Effector memory CD4-positive, alpha-beta T cell (primary cell): ENCODE measurements at places on chromosomes 2 and 18.

GRCh38 chr2:52084759-52085158 lies 1052.8 kb upstream of the NRXN1 start:
- no peak for DNase-seq

DNA sequence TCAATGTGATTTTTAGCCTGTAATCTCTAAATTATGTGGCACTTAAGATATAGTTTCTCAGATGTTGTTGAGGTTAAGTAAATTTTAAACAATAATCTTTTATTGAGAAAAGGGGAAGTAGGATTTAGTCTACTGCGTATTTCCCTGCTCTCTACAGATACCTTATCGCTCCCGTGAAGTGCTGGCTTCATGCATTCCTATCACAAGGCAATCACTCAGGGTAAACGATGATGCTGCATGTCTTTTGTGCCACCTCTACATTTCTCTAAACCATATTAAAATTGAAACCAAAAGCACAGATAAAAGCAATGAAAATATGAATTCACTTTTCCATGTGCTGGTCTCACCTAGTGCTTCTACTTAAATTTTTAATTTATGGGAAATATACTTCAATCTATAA lies 14.4 kb upstream of the RPE start:
- no peak for DNase-seq

- no peak for DNase-seq
Measured at GRCh38 chr2:35978218-35978617, 377.4 kb upstream of the CRIM1 start.

DNA sequence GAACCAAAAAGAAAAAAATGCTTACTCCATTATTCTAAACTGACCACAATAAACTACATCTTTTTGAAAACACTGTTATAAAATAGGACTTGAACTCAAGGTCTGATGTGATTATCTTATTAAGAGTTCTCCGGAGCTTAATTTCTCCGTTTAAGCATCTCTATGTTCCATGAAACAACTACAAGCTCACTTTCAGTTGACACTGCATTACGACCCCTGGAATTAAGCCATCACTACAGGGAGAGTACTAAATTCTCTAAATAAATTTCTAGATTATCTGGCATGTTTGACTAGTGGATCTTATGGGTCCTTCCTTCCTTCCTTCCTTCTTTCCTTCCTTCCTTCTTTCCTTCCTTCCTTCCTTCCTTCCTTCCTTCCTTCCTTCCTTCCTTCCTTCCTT lies 249.0 kb downstream of the IKZF2 start:
- no peak for DNase-seq

- no peak for DNase-seq
Measured at GRCh38 chr2:106332054-106332453, 136.2 kb downstream of the RGPD3 start.

GRCh38 chr2:139514951-139515350 lies 734.8 kb upstream of the NXPH2 start:
- DNase-seq = no peak

- no peak for DNase-seq
Measured at GRCh38 chr2:128276878-128277675, 41.6 kb downstream of the HS6ST1 start.

DNA sequence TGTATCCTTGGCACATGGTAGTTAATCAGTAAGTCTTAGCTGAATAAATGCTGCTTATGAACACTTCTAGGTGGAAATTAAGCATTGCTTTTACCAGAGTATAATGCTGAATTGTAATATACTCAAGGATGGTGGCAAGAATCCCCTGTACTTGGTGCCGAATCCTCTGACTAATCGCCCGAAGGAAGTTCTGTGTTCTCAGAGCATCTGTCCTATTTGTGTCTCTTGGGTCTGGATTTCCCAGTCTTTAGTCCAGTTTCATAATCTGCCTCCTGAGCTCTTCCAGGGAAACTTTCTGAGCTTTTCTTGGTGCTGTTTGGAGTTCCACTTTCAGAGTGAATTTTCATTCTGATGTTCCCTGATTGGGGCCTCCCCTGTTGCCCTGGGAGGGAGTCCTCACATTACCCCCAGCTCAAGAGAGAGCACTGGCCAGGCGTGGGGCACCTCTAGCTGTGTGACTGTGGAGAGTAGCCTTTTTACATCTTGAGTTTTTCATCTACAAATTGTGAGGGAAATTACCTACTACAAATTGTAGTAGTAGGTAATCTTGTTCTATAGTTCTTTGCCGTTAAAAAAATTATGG lies 144.9 kb downstream of the LTBP1 start:
- no peak for DNase-seq

DNA sequence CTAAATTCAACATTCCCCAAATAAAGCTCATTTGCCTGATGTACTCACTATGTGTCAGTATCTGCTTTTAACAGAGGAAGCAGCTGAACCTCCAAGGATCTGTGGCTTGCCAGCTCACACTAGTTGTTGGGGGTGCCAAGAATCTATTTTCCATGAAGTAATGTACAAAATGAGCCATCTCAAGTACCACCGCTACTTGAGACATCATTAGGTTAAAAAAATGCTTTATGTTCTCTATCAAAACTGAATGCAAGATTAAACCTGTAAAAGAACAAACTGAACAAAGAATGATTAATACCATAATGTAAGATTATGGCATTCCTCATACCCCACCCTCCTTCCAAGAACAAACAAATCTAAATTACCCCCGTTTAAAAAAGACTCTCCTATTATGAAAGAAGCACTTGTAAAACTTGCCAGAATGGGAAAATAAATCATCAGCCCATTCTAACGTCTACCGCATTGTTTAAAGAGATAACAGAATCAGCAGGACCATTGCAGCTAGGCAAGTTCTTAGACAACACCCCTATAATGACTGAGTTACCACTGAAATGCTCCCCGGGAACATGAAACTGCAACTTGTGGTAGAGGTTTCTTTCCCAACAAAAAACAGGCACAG lies 471.6 kb downstream of the DLGAP1 start:
- no peak for DNase-seq
